Activated CD8-positive, alpha-beta memory T cell treated with anti-CD3 and anti-CD28 coated beads, Interleukin-2, amount 50 U/mL, for 4 hours (primary cell): ENCODE measurements at places on chromosomes 11 and 22.

- DNase-seq, result no peak
Observed at GRCh38 chr22:33296941-33297340, 238.8 kb upstream of the SYN3 start.

DNA sequence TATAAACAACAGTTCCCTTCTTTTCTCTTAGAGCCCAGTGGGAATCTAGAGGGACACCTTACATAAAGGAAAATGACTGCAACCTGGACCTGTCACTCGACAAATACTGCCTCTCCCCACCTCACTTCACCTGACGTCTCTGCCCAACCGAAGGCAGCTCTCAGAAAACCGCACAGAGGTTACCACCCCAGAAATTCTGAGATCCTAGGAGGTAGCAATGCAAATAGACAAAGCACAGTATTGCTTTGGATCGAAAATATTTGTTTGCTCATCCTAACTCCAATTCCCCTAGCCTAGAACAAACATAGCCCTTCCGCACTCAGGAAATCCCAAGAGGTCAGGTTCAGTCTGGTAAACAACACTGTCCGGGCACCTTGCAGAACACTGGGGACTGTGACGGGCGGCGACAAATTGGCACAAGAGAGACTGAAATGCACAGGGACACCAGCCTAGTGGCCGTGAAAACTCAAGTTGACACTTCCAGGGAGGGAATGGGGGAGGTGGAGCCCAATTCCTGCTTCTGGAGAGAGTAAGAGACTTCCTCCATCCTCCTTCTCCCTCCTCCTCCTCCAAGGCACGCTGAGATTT lies 420 bp upstream of the TRIM44 start:
- DNase-seq, result no peak

DNA sequence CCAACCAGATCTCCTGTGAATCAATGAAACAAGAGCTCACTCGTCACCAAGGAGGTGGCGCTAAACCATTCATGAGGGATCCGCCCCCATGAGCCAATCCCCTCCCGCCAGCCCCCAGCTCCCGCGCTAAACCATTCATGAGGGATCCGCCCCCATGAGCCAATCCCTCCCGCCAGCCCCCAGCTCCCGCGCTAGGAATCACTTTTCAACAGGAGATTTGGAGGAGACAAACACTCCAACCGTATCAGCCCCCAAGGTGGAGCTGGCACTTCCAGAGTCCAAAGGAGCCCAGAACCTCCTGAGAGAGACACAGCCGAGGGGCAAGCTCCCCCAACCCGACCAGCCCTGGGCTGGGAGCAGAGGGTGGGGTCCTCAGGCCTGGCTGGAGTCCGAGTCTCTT lies 40.9 kb upstream of the PRR5 start:
- no peak for DNase-seq

DNA sequence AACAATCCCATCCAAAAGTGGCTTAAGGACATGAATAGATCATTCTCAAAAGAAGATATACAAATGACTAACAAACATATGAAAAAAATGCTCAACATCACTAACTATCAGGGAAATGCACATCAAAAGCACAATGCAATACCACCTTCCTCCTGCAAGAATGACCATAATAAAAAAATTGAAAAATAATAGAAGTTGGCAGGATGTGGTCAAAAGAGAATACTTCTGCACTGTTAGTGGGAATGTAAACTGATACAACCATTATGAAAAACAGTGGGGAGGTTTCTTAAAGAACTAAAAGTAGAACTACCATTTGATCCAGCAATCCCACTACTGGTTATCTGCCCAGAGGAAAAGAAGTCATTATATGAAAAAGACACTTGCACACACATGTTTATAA lies 77.7 kb upstream of the SC5D start:
- DNase-seq, result no peak

DNA sequence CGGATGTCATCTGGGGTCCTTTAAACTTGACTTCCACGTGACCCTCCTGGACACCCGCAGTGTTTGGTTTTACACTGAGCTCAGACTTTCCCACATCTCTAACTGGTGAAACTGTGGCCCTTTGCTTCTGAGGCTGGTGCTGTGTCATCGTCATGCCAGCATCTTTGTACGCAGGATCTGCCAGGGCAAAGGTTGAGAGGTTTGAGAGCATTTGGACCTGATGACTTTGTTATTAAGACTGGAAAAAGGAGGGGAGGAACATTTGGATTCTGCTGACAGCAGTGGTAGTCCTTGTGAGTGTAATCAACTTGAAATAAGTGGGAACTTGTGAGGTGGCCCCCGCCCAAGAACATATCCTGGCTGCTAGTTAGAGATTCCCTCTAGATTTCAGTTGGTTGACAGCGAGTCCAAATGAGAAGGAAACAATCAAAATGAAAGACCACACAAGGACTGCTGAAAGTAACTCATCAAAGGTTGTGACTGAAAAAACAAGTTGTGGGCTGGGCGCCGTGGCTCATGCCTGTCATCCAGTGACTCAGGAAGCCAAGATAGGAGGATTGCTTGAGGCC lies 102.5 kb downstream of the KIAA1671 start:
- DNase-seq, result no peak

- DNase-seq, result no peak
Observed at GRCh38 chr22:22717664-22718063, 73.2 kb downstream of the GGTLC2 start.

GRCh38 chr11:9527481-9528135 lies 45.9 kb upstream of the WEE1 start:
- DNase-seq, result no peak
